Astrocyte of the spinal cord (primary cell): ENCODE measurements at places on chromosomes 7 and 10.

- DNase-seq, result peak; percentile 33
These were observed 32.1 kb downstream of the RBAK start for GRCh38 chr7:5077740-5078139.

GRCh38 chr10:121590772-121591171, 7.5 kb downstream of the FGFR2 start:
- DNase-seq, result no peak

GRCh38 chr10:98536551-98536950, 89.8 kb upstream of the HPS1 start:
- DNase-seq, result peak; percentile 8

GRCh38 chr10:25278180-25278579, 103.4 kb downstream of the GPR158 start:
- DNase-seq, result no peak

DNA sequence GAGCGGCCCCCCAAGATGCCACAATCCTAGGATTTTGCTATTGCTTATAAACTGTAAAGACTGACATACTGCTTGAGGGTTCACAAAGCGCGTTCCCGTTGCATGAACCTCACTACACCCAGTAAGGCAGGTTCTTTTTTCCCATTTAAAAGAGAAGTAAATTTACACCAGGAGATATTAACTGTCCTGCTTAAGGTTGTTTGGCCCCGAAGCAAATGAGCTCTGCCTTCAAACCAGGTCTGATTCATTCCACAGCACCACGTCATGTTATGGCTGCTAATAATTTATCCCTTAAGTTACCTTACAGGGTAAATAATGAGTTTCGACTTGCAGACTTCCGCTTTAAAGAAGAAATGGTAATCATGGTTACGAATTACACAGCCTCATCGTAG, 559 bp upstream of the FKBP14 start:
- DNase-seq, result no peak

DNA sequence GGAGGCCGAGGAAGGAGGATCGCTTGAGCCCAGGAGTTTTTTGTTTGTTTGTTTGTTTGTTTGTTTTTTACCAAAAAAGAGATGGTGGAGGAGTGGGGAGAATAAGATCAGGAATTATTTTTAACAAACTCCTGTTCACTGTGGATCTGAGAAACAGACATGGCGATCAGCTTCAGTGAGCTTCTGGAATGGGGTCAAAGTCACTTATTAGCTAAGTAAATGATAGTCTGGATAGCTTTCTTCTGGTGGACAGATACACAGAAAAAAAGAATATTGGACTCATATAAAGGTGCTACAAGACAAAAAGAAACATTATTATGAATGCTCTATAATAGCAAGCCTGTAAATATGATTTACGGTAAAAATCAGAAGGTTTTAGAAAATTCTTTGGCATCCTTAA, 85.1 kb downstream of the POU6F2 start:
- DNase-seq, result no peak

GRCh38 chr7:132558815-132559214, 17.5 kb downstream of the PLXNA4 start:
- no peak for DNase-seq

GRCh38 chr10:106991091-106991490, 173.4 kb downstream of the SORCS1 start:
- no peak for DNase-seq

- DNase-seq, result no peak
These were observed 92.7 kb downstream of the ANKRD61 start for GRCh38 chr7:6123843-6124242.

DNA sequence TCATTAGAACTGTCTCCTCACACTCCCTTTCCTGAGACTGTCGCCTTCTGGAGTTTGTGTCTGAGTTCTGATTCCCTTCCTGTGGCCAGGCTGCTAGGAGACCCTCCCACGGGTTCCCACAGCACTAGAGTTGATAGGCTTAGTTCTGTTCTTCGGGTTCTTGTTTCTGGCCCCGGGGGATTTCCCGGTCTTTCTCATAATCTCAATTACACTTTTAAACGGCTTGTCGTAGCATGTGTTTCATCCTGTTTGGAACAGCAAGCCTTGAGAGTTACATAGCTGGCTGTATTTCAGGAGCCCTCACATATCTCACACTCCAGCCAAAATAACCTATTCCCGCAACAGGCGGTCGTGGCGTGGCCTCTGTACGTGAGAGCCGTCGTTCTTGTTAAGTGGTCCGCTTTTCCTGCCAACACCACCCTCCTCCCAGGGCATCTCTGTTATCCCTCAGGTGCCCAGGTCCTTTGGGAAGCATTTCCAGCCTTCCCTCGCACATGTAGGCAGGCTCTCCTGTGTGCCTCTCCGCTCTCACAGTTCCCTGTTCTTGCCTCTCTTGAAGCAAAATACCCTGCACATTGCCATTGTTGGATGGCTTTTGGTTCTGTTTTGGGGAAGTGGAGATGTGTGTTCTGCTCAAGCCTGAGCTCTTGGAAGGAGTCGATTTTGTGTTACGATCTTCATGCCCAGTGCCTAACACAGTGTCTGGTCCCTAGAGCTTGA, 46.0 kb downstream of the CDC123 start:
- no peak for DNase-seq

GRCh38 chr7:105776068-105776790, 100.2 kb downstream of the ATXN7L1 start:
- peak; percentile 99 for DNase-seq

- no peak for DNase-seq
These were observed 16.9 kb upstream of the CREB5 start for GRCh38 chr7:28395404-28395803.

- DNase-seq, result peak; percentile 87
These were observed 152.0 kb downstream of the SVIL start for GRCh38 chr10:29482591-29483431.

GRCh38 chr10:94428766-94429707, 26.7 kb downstream of the TBC1D12 start:
- DNase-seq, result peak; percentile 75

DNA sequence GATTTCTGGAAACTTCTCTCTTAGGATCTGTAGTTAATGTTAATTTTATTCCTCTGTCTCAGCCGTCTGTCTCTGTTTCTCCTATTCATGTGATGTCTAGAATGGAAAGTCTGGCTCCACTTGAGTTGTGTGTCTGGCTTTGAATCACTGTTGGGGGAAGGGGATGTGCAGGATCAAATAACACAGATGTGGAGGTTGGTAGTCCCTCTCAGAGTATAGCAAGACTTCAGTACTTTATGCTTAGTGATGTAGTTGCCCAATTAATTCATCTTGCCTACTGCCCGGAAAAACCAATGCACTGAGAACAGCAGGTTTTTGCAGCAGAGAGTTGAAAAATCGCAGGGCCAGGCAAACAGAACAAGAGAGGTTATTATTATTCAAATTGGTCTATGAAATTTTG, 79.2 kb downstream of the PHTF2 start:
- DNase-seq, result peak; percentile 47

DNA sequence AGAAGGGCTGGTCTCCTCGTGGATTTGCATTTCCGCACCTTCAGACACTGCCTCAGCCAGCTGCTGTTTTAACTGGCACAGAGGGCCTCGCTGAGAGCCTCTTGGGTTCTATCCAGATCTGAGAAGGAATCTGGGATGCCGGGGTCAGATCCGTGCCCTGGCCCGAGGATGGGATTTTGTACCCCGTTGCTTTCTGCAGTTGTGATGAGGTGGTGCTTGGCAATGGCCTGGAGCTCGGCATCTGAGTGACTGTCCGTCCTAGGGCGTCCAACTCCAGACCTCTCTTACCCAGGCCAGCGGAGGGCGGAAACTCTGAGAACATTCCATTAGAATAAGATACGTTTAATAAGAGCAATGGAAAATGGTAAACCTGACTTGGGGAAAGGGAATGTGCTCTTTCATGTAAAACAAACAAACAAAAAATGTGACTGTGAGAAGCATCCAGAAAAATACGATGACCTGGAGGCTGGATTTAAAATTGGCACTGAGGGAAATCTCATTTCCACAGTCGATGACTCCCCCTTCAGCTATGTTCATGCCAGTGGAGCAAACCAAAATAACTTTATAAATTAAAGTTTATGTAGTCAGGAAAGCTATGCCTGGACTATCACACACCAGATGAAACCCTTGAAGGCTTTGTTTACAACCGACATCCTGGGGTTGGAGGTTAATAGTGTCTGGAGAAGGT, 39.6 kb downstream of the GRK5 start:
- peak; percentile 85 for DNase-seq

- no peak for DNase-seq
These were observed 109.4 kb downstream of the SUGCT start for GRCh38 chr7:40244226-40244625.

DNA sequence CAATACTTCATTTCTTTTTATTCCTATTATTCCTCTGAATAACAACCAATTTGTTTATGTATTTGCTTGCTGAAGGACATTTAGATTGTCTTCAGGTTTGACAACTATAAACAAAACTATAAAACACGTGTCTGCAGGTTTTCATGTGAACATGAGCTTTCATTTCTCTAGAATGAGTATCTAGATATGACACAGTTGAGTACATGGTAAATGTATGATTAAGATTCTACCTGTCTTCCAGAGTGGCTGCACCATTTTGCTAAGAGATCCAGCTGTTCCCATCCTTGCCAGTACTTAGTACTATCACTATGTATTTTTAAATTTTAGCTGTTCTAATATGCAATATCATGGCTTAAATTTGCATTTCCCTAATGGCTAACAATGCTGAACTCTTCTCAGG, 10.1 kb downstream of the MCMBP start:
- DNase-seq, result no peak

DNA sequence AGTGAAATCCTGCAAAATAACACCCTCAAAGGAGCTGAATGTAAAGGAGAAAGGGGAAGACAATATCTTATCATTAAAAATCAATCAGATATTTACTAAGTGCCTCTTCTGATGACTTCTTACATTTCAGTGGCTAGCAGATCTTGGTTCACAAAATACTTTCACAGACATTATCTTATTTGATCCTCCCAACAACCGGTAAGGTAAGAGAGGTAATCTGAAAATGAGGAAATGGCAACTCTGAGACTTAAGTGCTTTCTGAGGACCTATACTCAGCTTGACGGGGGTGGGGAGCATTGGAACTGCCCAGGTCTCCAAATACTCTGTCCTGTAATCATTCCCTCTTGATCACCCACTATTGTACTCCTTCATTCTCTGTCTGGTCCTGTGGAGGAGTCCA, 144.6 kb upstream of the MKLN1 start:
- DNase-seq, result no peak

DNA sequence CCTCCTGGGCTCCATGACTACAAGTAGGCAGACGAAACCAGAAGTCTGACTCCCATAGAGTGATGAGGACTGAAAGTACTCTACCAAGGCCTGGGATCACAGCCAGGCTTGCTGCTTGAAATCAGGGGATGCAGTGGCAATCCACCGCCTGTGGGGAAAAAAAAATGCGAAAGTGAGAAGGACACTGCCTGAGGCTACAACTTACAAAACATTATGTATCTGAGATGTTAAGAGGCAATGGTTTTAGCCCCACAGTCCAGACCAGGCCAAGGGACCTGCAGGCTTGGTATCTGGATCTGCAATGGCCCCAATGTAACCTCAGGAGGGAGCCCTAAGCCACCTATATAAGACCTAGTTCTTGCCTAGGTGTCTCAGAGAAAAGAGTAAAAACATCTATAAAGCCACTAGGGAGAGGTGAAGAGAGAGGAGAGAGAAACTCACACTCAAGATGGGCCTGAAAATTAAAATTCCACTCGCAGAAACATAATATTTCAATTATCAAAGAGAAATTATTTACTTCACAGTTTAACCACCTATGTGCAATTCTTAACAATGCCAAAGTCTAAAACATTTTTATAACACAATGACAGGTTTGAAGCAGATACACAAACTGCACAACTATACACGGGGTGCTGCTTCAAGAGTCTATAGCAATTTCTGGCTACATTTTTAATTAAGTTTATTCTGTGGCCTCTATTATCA, 13.9 kb downstream of the DNAJC1 start:
- peak; percentile 79 for DNase-seq

DNA sequence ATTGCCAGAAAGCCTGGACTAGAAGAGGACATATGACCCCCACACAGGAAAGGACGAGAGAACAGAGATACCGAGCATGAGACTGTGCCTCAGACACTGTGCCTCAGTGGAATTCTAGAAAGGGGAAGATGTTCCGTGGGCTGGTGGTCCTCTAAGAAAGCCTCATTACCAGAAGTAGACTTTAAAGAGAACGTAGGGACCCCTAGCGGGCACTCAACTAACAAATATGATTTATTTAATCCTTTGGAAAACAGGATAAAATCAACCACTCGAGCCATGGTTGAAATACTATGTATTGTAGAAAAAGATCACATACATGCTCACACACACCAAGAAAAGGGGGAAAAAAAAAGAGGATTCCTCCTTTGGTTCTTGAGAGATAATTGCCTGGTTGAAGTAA, 701.2 kb upstream of the SORCS1 start:
- DNase-seq, result no peak

DNA sequence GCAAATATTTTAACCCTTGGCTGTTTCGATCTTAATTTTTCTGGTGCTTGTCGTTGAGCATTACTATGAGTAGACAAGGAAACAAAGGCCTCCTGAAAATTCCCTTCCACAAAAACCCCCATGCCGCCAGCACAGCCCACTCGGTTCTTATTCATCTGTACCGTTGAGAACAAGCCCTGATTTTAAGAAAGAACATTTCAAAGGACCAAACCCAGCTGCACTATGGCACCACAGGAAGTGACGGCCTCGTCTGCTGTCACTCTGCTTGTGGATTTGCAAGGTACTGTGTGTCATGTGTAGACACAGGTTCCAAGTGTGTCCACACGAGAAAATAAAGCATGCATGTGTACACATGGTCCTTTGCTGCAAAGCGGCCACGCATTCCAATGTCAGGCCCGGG, 285.2 kb downstream of the DNAJB6 start:
- DNase-seq, result no peak

DNA sequence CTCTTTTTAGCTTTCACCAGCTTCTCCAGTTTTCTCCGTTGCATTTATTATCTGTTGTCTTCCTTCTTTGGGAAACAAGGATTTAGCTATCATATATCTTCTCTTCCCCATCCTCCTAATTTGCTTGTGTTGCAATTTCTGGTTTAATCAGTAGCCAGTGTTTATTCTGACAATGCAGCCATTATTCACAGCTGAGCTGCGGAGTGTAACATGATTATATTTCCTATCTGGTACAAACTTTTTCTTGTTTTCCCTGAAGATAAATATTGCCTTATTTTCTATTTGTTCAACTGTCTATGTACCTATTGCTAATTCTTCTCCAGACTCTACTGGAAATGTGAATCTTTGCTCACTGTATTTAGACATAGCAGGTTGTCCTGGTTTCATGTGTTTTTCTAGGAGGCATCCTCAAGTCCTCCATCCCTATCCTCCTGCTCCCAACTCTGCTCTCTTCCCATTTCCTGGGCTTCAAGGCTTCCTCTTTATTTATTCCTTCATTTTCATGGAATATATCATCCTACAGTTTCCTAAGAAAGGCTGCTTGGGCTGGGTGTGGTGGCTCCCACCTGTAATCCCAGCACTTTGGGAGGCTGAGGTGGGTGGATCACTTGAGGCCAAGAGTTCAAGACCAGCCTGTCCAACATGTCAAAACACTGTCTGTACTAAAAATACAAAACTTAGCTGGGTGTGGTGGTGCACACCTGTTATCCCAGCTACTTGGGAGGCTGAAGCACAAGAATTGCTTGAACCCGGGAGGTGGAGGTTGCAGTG, 72.4 kb upstream of the KDM7A start:
- DNase-seq, result no peak
